ENCODE measurements at places on chromosomes 1 and 21. TPM values are rescaled to one million over a fixed set of nuclear protein-coding genes. Genes with fewer than 3 reads are reported as not detected.

Gene ERICH3
- total RNA-seq: under 0.01 TPM

GRCh38 chr21:43654806-43655489 is 4.3 kb downstream of the HSF2BP start:
- no peak for DNase-seq

GRCh38 chr1:205237526-205238484 is 10.1 kb downstream of the TMCC2 start:
- DNase-seq: no peak

Gene CFAP107
- not detected for total RNA-seq

GRCh38 chr1:215780139-215780538 is 213.0 kb downstream of the KCTD3 start:
- no peak for DNase-seq

DNA sequence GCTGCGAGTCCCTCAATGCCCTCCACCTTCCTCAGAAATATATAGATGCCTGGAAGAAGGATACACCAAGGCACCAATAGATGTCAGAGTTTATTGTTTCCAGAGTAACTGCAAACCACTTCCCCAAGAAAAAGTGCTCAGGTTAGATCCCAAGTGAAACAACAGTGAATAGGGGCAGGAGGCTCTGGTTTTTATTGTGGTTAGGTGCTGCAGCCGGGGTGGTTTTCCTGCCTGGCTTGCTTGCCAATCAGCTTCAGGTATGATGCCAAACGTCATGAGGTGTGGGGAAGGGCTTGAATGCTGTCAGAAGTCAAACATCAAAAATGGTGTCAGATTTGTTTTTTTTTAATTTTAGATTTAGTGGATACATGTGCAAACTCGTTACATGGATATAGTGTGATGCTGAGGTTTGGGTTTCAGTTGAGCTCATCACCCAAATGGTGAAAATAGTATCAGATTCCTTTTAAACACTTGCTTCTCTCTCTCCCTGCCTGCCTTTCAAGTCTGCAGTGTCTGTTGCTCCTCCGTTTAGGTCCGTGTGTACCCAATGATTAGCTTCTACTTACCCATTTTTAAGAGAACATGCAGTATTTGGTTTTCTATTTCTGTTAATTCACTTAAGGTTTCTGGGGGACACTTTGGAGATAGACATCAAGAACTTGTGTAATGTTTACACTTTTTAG is 1317.0 kb downstream of the MRPL39 start:
- peak; percentile 13 for DNase-seq

Gene GOLT1A
- total RNA-seq: 0.54 TPM

DNA sequence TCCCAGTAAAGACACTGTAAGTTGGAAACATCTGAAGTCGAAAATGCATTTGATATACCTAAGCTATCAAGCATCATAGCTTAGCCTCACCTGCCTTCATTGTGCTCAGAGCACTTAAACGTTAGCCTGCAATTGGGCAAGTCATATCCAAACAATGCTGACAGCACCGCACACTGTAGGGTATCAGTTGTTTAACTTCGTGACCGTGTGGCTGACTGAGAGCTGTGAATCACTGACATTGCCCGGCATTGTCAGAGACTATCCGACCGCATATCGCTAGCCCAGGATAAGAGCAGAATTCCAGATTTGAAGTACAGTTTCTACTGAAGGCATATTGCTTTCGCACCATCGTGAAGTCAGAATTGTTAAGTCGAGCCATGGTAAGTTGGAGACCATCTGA is 41.5 kb downstream of the GALNT2 start:
- no peak for DNase-seq

- no peak for DNase-seq
These were observed 38.6 kb downstream of the DIRAS3 start for GRCh38 chr1:68011657-68012375.

DNA sequence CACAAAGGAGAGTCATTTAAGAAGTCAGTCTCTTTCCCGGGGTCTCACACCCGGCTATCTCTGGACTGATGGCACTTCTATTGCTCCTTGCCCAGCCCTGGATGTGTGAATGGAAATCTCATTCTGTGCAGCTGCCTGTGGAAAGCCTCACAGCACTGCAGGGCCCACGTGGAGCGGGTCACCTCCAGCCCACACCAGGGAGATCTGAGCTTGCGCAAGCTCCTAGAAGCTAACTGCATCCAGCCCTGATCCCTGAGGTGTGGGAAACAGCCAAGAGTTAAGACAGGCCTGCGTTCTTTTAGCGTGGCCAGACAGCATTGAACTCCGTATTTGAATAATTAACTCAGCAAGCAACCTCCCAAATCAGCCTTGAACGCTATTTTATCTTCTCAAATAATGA is 150.5 kb downstream of the LRIG2 start:
- no peak for DNase-seq

DNA sequence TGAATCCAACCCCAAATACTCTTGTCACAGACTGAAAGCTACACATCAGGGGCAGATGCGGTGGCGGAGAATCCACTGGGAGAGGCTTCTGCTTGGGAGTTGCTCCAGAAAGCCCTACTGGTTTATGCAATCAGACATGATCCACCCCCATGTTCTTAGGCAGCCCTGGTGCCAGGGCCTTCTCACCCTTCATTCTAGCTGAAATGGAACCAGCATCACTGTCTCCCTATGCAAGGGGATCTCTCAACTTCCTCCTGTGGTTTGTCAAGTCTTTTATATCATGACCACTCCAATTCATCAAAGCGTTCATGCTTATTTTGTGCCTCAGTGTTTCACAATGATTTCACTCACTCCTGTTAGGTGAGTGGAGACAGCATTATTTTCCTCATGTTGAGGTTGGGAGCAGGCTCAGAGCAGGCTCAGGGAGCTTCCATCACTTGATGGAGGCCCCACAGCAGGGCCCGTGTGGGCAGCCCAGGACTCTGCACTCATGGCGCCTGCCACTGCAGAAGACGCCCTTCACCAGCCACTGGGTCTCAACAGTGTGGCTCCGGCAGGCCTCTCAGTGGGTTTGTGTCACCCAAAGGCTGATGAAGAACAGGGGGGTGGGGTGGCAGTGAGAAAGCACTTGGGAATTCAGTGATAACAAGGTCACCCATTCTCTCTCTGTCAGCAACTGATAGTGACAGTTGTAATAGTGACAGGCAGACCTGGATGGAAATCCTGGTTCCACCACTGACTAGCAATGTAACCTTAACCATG is 67.1 kb downstream of the CD58 start:
- DNase-seq: no peak

DNA sequence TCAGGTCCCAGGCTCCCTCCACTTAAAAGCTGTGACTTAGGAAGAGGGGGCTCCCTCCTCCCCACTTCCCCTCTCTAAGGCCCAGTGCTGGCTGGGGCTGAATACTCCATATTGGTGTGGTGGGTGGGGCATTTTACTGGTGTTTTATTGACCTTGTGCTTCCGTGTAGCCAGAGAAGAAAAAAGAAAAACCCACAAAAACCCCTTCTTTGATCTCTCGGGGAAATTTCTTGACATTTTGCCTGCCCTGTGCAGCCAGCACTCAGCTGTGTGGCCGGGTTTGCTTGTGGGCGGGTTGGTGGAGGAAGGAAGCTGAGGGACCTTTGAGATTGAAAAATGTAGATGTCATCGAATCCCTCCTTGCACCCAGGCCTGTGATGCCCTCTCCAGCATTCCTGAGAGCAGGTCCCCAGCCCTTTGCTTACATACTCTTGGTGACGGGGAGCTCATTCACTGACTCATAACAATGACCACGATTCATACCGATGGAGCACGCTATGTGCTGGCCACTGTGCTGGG is 24.8 kb downstream of the TNFRSF8 start:
- DNase-seq: peak; percentile 77

DNA sequence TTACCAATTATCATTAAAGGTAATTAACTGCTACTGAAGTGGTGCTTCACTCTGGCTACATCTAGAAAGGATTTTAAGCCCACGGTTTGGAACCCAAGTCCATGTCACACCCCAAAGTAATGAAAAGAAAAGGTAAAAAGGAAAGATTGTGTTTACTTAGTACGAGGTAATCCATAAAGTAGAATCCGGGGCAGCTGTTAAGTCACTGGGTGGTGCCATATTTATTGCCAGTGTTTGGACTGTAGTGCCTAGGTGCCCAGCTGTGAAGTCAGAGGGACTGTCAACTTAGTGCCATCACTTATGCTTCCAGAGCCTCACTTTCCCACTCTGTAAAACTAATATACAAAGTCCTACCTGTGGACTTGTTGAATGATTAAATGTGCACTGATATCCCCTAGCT is 52.2 kb upstream of the GRHL3 start:
- no peak for DNase-seq

DNA sequence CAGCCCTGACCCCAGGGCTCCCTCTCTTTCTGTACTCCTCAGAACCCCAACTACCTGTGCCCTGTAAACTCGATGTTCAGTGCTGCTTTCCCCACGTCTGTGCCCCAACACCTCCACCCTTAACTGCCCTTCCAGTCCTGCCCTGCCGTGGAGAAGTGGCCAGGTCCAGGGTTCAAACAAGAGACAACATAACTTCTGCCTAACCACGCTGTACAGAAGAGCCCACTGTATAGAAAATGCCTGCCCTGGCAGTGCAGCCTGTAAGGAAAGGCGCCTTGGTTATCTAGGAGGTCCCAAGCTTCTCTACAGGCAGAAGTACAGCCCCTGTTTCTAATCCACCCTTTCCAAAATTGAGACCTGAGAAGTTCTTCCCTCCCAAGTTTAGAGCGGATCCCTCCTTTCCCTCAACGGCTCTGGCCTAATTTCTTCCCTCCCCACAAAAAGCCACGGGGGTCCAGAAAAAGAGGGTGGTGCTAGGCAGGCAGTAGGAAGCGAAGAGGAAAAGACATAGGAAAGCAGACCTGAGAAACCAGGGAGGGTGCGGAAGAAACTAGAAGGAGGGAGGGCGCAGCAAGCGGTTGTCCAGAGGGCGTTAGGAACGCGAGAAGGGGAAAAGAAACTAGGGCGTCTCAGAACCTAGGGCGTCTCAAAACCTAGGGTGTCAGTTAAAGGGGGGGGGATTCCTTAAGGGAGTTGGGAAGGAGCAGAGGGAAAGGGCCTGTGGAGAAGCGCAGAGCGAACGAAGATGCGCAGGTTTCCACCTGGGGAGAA is 3.2 kb downstream of the DMRTA2 start:
- DNase-seq: no peak

- peak; percentile 81 for DNase-seq
These were observed 504.2 kb downstream of the SMYD3 start for GRCh38 chr1:246002725-246003441.

Gene TRIM67
- under 0.01 TPM for total RNA-seq

GRCh38 chr21:44985441-44986401 is 45.9 kb downstream of the SLX9 start:
- no peak for DNase-seq

Gene ZNF593OS
- total RNA-seq: not detected

Gene DPT
- not detected for total RNA-seq

DNA sequence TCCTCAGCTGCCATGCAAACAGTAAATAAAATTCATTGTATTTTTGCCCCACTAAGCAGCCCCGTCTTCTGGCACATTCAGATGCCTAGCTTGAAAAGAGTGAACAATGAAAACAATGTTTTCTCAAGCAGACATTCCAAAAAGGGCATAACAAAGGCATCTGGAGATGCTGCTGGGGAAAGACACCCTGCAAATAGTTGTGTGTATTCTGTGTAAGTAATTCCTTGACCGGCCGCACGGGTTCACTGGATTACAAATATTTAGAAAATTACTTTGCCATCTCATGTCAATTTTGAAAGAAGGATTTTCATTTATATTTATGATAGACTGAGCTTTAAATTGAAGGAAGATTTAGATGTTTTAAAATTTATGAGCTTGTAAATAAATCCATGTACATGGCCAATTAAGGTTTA is 142.2 kb downstream of the SLC45A1 start:
- no peak for DNase-seq

GRCh38 chr1:226688808-226689207 is 50.3 kb downstream of the ITPKB start:
- DNase-seq: no peak

GRCh38 chr1:71561206-71561605 is 480.4 kb upstream of the ZRANB2 start:
- no peak for DNase-seq

DNA sequence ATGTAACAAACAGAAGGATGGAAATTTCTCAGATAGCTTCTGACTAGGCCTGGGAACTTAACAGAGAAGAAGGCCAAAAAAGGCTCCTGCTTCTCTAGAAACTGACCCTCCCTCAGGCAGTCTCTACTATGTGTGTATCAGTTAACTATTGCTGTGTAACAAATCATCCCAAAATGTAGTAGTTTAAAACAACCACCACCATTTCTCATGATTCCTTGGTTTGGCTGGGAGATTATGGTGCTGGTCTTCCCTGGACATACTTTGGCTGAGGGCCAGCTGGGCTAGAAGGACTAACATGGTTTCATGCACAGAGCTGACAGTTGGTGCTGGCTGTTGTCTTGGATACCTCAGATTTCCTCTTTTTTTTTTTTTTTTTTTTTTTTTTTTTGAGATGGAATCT is 26.2 kb upstream of the CNN3 start:
- DNase-seq: no peak

Gene KCNK2
- not detected for total RNA-seq

DNA sequence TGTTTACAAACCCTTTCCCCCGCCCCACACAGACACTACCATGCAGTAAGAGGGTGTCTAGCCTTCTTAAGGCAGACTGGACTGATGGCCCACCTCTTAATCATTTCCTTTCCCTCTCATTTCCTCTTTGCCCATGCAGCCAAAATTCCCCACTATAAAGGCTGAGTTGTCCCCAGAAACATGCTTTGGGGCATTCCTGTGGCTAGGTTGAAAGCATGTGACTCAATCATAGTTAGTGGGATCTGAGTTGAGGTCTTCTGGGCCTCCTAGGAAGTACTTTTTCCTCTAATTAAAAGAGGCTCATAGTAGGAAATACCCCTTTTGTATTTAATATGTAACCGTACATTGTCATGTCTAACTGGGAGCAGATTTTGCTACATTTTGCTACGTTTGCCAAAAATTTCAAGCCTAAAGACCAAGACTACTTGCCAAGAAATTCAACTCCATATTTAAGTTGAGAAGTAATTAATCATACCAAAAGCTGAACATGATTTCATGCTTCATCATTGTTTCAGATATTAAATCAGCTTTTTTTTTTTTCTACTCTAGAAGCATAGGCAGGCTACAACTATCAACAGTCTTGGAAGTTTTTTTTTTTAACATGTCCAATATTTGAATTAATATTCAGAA is 174.7 kb downstream of the ADGRL4 start:
- no peak for DNase-seq

- no peak for DNase-seq
These were observed 118.2 kb downstream of the DYRK1A start for GRCh38 chr21:37484535-37485474.

GRCh38 chr1:112002514-112002913 is 13.0 kb upstream of the KCND3 start:
- DNase-seq: no peak

Gene CD1B
- total RNA-seq: not detected
